ENCODE measurements at places on chromosomes 1 and 21. TPM values are rescaled to one million over a fixed set of nuclear protein-coding genes. Genes with fewer than 3 reads are reported as not detected.
A peak's percentile ranks its signal among the peaks of the same experiment; 100 is the strongest.

DNA sequence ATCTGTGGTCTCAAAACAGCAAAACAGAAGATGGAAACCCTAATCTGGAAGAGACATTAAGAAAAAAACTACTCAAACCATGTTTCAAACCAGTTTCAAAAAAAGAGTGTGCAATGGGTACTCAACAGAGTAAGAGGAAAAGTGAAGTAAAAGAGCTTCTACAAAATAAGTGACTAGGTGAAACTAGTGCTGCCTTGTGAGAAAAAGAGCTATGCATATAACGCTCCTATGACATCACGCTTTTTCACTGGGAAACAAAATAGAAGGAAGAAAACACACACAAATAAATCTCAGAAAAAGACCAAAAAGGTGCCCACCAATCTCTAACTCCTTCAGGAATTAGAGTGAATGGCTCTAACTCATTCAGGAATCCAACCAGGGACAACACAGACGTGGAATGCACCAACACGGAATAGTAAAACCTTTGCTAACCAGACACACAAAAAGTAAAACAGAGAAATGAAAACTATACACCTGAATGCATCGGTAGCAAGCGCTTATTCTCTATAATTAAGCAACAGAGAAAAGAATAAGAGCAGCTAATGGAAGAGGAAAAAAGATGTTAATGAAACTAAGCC, 1.3 kb downstream of the FOXJ3 start:
- peak; percentile 20 for DNase-seq

- no peak for DNase-seq
These were observed 19.4 kb downstream of the JAK1 start for GRCh38 chr1:64946916-64947315.

Gene ETS2
- 21.7 TPM for total RNA-seq

DNA sequence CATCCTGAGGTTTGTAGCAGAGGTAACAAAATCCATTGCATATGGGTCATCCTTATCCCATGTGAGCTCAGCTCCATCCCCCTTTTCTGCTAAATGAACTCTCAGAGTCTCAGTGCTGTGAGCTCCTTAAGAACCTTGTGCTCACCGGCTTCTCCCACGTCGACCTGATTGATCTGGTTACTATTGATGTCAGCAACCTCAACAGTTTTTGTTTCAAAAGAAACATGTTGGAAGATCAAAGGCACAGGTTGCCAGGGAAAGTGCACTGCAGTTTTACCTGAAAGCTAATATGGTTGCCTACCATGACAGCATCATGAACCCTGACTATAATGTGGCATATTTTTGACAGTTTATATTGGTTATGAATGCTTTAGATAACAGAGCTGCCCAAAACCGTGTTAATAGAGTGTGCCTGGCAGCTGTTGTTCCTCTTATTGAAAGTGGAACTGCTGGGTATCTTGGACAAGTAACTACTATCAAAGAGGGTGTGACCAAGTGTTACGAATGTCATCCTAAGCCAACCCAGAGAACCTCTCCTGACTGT, 131.4 kb downstream of the HS2ST1 start:
- DNase-seq: peak; percentile 59

DNA sequence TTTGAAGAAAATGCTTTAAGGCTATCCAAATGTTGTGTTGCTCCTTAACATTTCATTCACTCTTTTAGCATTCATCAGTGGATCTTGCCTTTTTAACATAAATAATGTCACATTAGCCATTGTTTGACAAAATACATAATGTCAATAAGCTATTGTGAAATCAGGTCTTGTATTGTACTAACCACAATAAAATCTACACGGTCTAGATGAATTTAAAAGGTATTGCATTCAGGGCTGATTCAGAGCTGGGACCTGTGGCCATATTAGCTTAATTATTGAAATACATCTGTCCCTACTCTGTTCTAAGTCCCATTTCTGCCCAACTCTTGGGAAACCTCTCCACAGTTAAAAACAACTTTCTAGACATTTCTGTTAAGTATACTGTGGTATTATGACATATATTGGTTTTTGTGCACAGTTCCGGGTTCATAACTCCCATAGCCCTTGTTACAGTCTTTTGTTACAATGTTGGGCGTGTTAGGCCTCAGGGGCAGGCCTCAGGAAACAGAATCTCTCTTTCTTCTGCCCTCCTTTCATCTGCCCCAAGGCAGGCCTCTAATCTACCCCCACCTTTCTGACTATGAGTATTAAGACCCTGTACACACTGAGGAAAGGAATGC, 44.7 kb upstream of the CITED4 start:
- DNase-seq: no peak
